ENCODE measurements at places on chromosomes 16 and 17. TPM values are rescaled to one million over a fixed set of nuclear protein-coding genes. Genes with fewer than 3 reads are reported as not detected.

GRCh38 chr16:73176577-73177013, 128.7 kb upstream of the ZFHX3 start:
- DNase-seq, result no peak
- H3K36me3 ChIP-seq, result no peaks in the 10 kb centered on the region
- no peak overlapping the region for H3K27ac ChIP-seq
- H3K27me3 ChIP-seq, result no peaks in the 10 kb centered on the region
- peaks cover 37% of the 10 kb centered on the region for H3K4me1 ChIP-seq

- no peak overlapping the region for H3K27ac ChIP-seq
- H3K4me3 ChIP-seq, result no peak overlapping the region
- H3K4me1 ChIP-seq, result no peaks in the 10 kb centered on the region
- peaks cover 78% of the 10 kb centered on the region for H3K36me3 ChIP-seq
- DNase-seq, result no peak
These were observed 14.5 kb upstream of the RPL13 start for GRCh38 chr16:89545831-89546574.

- H3K36me3 ChIP-seq, result peaks cover 91% of the 10 kb centered on the region
- no peak overlapping the region for H3K27ac ChIP-seq
- DNase-seq, result peak; percentile 62
- no peak overlapping the region for H3K4me3 ChIP-seq
- H3K4me1 ChIP-seq, result no peaks in the 10 kb centered on the region
- H3K27me3 ChIP-seq, result no peaks in the 10 kb centered on the region
These were observed 7.4 kb downstream of the CDK5RAP3 start for GRCh38 chr17:47978324-47978723.

DNA sequence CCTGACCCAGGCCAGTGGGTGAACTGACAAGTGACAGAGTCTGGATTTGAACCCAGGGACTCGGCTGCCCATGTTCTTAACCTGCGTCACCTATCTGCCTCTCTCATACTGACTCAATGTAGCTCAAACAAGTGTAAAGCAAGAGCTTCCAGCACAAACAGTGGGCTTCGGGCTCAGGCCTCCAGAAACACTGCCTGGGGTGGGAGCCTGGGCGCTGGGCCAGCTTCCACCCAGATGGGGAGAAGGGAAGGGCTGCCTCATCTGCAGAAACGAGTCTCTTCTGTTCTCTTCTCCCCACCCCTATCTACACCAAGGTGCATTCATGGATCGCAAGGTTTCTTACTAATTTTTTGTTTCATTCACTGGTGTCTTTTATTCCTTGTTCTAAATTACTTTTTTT, 1.3 kb downstream of the CDRT4 start:
- no peak overlapping the region for H3K4me3 ChIP-seq
- H3K36me3 ChIP-seq, result no peaks in the 10 kb centered on the region
- DNase-seq, result no peak
- H3K4me1 ChIP-seq, result peaks cover 43% of the 10 kb centered on the region

DNA sequence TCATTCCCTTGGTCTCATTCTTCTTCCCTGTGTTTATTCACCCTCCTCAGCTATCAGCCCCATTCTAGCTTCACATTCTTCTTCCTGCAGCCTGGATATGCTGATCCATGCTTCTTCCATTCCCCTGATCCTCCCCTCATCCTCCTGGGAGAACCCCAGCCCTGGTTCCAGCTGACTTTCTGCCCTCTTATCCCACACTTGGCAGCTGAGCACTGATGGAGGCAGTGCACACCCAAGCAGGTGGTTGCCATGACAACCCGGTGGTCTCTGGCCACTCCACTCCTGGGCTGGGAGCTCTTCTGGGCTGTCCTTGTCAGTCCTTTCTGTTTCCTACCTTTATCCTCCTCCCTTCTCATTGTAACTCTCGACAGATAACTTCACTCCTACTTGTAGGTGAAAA, 16.7 kb upstream of the TUBG2 start:
- H3K4me1 ChIP-seq, result no peaks in the 10 kb centered on the region
- no peak overlapping the region for H3K4me3 ChIP-seq
- no peak overlapping the region for H3K27ac ChIP-seq
- no peaks in the 10 kb centered on the region for H3K36me3 ChIP-seq
- DNase-seq, result no peak
- no peaks in the 10 kb centered on the region for H3K27me3 ChIP-seq

- H3K27ac ChIP-seq, result no peak overlapping the region
- peaks cover 2% of the 10 kb centered on the region for H3K27me3 ChIP-seq
- no peaks in the 10 kb centered on the region for H3K36me3 ChIP-seq
- no peak overlapping the region for H3K4me3 ChIP-seq
- no peak for DNase-seq
These were observed 22.3 kb downstream of the RTN4RL1 start for GRCh38 chr17:2002767-2003329.

GRCh38 chr16:14069818-14070217, 1.3 kb upstream of the MRTFB start:
- no peak overlapping the region for H3K4me3 ChIP-seq
- no peak for DNase-seq
- no peaks in the 10 kb centered on the region for H3K36me3 ChIP-seq
- H3K4me1 ChIP-seq, result peaks cover 7% of the 10 kb centered on the region
- no peaks in the 10 kb centered on the region for H3K27me3 ChIP-seq

GRCh38 chr16:24685539-24686432, 43.7 kb upstream of the TNRC6A start:
- peaks cover 10% of the 10 kb centered on the region for H3K4me1 ChIP-seq
- no peaks in the 10 kb centered on the region for H3K27me3 ChIP-seq
- H3K36me3 ChIP-seq, result no peaks in the 10 kb centered on the region

DNA sequence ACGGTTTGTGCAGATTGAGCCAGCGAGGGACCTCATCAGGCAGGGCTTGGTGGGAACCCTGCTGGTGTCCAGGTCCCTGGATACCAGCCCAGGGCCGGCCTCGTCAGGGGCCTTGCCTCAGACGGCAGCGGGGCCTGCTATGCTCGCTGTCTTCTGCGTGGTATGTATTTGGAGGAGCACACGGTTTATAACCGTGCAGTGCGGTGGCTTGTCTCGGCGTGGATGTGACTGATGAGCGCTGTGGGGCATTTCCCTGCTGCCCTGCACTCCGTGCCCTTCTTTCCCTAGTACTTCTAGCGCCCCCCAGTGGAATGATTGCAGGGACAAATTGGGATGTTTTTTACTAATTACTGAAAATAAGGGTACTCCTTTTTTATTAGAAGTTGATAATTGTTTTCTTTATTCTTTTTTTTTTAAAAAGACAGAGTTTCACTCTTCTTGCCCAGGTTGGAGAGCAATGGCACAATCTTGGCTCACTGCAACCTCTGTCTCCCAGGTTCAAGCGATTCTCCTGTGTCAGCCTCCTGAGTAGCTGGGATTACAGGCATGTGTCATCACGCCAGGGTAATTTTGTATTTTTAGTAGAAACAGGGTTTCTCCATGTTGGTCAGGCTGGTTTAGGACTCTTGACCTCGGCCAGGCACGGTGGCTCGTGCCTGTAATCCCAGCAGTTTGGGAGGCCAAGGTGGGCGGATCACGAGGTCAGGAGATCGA, 15.3 kb downstream of the TBCD start:
- no peak overlapping the region for H3K4me3 ChIP-seq
- peaks cover 50% of the 10 kb centered on the region for H3K36me3 ChIP-seq
- no peaks in the 10 kb centered on the region for H3K27me3 ChIP-seq
- no peak overlapping the region for H3K27ac ChIP-seq

DNA sequence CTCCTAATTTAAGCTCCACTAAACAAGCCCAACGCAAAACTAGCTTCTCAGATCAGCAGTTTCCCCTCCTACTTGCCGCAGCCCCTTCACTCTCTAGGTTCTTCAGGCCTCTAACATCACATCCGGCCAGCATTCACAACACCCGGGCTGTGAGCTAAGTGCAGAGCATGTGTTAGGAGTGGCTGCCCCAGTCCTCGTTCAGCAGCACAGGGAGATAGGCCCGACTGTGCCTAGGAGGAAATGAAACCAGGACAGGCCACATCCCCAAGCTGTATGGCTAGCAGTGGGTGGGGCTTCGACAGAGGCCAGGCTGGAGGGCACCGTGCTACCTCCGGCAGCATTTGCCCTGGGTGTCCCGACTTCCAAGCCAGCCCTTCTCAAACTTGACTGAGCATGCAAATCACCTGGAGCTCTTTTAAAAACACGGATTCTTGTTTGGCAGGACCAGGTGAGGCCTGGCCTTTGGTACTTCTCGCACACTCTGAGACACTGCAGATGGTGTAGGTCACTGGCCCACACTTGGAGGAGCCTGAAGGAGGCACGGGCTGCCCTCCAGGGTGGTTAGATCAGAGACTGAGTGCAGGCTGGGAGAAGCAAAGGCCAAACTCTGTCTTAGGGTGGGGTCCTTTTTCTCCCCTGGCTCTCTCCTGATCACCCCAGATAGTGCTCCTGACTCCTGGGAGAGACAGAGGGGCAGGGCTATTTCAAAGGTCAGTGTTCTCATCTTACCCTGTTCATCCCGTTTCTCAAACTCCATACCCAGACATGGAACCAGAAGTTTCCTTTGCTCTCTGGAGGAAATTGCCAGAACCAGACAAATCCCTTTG, 202.0 kb downstream of the C16orf78 start:
- H3K27me3 ChIP-seq, result no peaks in the 10 kb centered on the region
- H3K4me1 ChIP-seq, result peaks cover 53% of the 10 kb centered on the region
- H3K36me3 ChIP-seq, result peaks cover 4% of the 10 kb centered on the region
- peak; percentile 78 for DNase-seq
- no peak overlapping the region for H3K4me3 ChIP-seq
- peak overlapping the region; percentile 40 for H3K27ac ChIP-seq

- no peak for DNase-seq
- H3K27ac ChIP-seq, result no peak overlapping the region
- no peaks in the 10 kb centered on the region for H3K36me3 ChIP-seq
- peaks cover 23% of the 10 kb centered on the region for H3K4me1 ChIP-seq
These were observed 2.6 kb upstream of the ATP2A3 start for GRCh38 chr17:3966720-3967363.

DNA sequence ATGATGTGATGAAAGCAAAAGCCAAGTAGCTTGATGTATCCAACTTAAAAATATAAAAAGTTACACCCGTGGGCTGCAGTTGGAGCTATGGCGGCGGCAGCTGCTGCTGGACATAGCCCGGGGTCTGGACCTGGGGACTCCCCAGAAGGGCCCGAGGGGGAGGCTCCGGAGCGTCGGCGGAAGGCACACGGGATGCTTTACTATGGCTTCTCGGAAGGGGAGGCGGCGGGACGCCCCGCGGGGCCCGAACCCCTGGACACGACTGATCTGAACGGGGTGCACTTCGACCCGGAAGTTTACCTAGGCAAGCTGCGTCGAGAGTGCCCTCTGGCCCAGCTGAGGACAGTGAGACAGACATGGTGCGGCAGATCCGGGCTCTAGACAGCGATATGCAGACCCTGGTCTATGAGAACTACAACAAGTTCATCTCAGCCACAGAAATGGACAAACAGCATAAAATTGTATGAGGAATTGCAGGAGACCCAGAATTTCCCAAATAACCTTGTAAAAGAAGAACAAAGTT, 109.5 kb upstream of the EEF2KMT start:
- no peak overlapping the region for H3K4me3 ChIP-seq
- H3K36me3 ChIP-seq, result no peaks in the 10 kb centered on the region
- H3K4me1 ChIP-seq, result peaks cover 10% of the 10 kb centered on the region
- DNase-seq, result no peak

- no peaks in the 10 kb centered on the region for H3K36me3 ChIP-seq
- H3K4me3 ChIP-seq, result no peak overlapping the region
- peaks cover 2% of the 10 kb centered on the region for H3K4me1 ChIP-seq
- DNase-seq, result no peak
- no peaks in the 10 kb centered on the region for H3K27me3 ChIP-seq
- H3K27ac ChIP-seq, result no peak overlapping the region
These were observed 131.6 kb downstream of the CDH13 start for GRCh38 chr16:82758406-82758805.

GRCh38 chr17:56297184-56297583, 143.9 kb downstream of the ANKFN1 start:
- no peak overlapping the region for H3K27ac ChIP-seq
- no peak overlapping the region for H3K4me3 ChIP-seq
- no peaks in the 10 kb centered on the region for H3K27me3 ChIP-seq

- peak overlapping the region; percentile 23 for H3K27ac ChIP-seq
- no peaks in the 10 kb centered on the region for H3K36me3 ChIP-seq
- H3K4me3 ChIP-seq, result no peak overlapping the region
- no peaks in the 10 kb centered on the region for H3K27me3 ChIP-seq
- peaks cover 34% of the 10 kb centered on the region for H3K4me1 ChIP-seq
- DNase-seq, result no peak
These were observed 193.5 kb downstream of the ZFHX3 start for GRCh38 chr16:72854267-72854959.

GRCh38 chr17:81391936-81392908, 3.0 kb upstream of the BAHCC1 start:
- no peaks in the 10 kb centered on the region for H3K27me3 ChIP-seq
- H3K4me3 ChIP-seq, result peak overlapping the region; percentile 68
- peaks cover 65% of the 10 kb centered on the region for H3K4me1 ChIP-seq

GRCh38 chr17:37791447-37792399, 46.9 kb upstream of the HNF1B start:
- H3K36me3 ChIP-seq, result no peaks in the 10 kb centered on the region
- peaks cover 6% of the 10 kb centered on the region for H3K27me3 ChIP-seq
- no peak for DNase-seq
- H3K4me3 ChIP-seq, result no peak overlapping the region

GRCh38 chr16:49531931-49532840, 158.6 kb downstream of the C16orf78 start:
- no peak overlapping the region for H3K27ac ChIP-seq
- no peak overlapping the region for H3K4me3 ChIP-seq
- no peaks in the 10 kb centered on the region for H3K27me3 ChIP-seq
- H3K36me3 ChIP-seq, result no peaks in the 10 kb centered on the region
- DNase-seq, result peak; percentile 57

DNA sequence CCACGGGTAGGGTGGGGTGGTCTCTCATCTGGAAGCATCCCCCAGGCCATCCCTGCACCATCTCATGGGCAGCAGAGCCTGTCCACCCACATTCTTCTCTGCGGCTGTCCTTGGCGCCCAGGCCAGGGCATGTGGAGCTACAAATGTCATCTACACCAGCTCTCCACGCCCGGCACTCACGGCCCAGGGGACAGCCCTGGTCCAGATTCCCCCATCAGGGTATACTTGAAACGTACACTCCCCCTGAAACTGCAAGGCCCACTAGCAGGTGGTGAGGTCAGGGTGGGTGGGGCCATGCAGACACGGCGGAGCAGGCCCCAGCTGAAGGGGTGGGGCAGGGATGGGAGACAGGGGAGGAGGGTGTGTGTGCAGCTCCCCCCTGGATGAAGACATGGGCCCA, 3.2 kb upstream of the SOX8 start:
- H3K4me3 ChIP-seq, result no peak overlapping the region
- H3K27ac ChIP-seq, result no peak overlapping the region
- H3K27me3 ChIP-seq, result peaks cover 20% of the 10 kb centered on the region
- no peak for DNase-seq

DNA sequence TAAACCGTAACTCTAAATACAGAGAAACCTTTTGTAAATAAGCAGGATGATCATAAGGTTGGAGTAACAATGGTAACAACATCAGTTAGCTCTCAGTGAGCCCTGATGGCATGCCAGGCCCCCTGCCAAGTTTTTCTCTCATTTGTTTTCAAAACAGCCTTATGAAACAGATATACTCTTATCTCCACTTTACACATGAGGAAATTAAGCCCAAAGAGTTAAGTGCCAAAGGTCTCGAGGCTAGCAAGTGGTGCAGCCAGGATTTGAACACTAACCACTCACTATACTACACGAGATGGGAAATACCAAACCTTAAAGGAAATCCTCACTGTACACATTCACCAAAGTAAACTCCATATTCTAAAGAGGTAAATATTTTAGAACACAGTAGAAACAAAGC, 15.0 kb downstream of the USP31 start:
- H3K4me3 ChIP-seq, result no peak overlapping the region
- H3K27ac ChIP-seq, result peak overlapping the region; percentile 31
- no peaks in the 10 kb centered on the region for H3K27me3 ChIP-seq
- DNase-seq, result peak; percentile 37
- H3K4me1 ChIP-seq, result peaks cover 19% of the 10 kb centered on the region

The GRB7 gene
- 0.40 TPM for total RNA-seq

The SLC13A2 gene
- total RNA-seq, result not detected

The HBA1 gene
- total RNA-seq, result 387 TPM

The NDRG4 gene
- total RNA-seq, result 8.5 TPM

The ALDH3A1 gene
- total RNA-seq, result 0.18 TPM

The ZNHIT3 gene
- 51.0 TPM for total RNA-seq

The GLTPD2 gene
- not detected for total RNA-seq
